Breast epithelium (tissue), 4 donors: ENCODE measurements at places on chromosomes 2 and 18. TPM values are rescaled to one million over a fixed set of nuclear protein-coding genes. Genes with fewer than 3 reads are reported as not detected.

DNA sequence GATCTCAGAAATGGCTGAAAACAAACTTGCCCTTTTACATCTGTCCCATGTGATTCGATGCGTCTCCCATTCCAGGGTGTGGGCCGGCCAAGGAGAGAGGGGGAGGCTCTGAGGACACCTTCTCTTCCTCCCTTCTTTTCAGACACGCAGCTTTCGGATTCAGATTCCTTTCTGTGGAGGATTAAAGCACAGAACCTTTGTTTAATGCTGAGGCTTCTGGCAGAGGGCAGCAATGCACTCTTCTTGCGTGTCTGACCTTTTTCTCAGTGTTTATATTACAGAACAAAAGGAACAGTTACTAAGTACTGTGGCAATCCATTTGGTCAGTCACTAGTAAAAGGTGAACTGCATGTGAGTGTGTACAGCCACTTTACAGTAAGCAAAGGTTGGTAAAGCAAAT, 268.9 kb upstream of the CCDC68 start:
- H3K4me3 ChIP-seq = no peak overlapping the region
- H3K27me3 ChIP-seq = no peaks in the 10 kb centered on the region
- H3K27ac ChIP-seq = peak overlapping the region; percentile 46
- H3K36me3 ChIP-seq = no peaks in the 10 kb centered on the region

DNA sequence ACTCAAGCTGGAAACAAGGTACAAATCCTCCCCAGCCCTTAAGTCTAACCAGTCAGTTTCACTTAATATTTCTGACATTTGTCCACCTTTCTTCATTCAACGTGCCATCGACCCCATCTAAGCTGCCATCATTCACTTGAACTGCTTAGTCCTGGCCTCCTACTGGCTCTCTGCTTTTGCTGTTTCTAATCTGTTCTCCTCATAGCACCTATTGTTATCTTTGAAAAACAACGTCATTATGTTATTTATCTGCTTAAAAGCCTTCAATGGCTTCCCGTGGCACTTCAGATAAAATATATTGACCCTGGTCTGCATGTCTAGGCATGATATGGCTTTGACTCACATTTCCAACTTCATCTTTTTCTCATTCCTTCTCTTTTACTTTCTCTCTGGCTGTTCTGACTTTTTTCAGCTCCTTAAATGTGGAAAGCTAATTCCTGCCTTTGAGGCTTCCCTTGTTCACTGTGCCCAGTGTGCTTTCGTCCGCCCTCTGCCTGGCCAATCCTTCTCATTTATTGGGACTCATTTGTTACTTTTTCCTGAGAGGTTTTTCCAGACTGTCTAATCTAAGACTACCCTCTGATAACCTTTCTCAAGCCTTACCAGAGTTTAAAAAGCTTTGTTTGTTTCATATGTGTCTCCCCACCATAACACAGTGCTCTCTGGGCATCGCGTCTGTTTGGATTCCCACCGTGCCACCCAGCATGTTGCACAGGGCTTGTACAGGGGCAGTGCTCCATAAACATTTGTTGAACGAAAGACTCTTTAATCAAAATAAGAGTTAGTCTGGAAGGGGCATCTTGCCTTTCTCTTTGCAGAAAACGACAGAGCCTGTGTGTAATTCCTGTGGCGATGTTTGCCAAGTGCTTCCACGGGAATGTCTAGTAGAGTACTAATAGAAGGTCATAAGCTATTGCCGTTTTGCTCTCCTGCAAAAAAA, 183.9 kb downstream of the FMNL2 start:
- no peaks in the 10 kb centered on the region for H3K36me3 ChIP-seq
- H3K4me1 ChIP-seq = no peaks in the 10 kb centered on the region
- no peak for DNase-seq

PLEK gene
- total RNA-seq = 11.7 TPM

- no peaks in the 10 kb centered on the region for H3K4me1 ChIP-seq
- H3K27me3 ChIP-seq = no peaks in the 10 kb centered on the region
- H3K36me3 ChIP-seq = no peaks in the 10 kb centered on the region
- no peak overlapping the region for H3K4me3 ChIP-seq
- H3K27ac ChIP-seq = no peak overlapping the region
These were observed 177.4 kb downstream of the FIGN start for GRCh38 chr2:163558251-163559021.

EML6 gene
- total RNA-seq = 2.3 TPM

LBH gene
- 18.2 TPM for total RNA-seq
